ENCODE measurements at places on chromosomes 5 and 9. TPM values are rescaled to one million over a fixed set of nuclear protein-coding genes. Genes with fewer than 3 reads are reported as not detected.
A peak's percentile ranks its signal among the peaks of the same experiment; 100 is the strongest.

The ABCA1 gene
- total RNA-seq: 11.4 TPM

- DNase-seq: no peak
These were observed 6.5 kb downstream of the TLE1 start for GRCh38 chr9:81682797-81683196.

The ARL10 gene
- 4.1 TPM for total RNA-seq

GRCh38 chr5:178851951-178852350, 7.8 kb upstream of the ZNF354B start:
- DNase-seq: no peak

The SMAD5 gene
- total RNA-seq: 11.8 TPM

GRCh38 chr9:106405871-106406435, 457.0 kb upstream of the ZNF462 start:
- DNase-seq: no peak

- DNase-seq: no peak
These were observed 179.9 kb downstream of the GLIS3 start for GRCh38 chr9:4119778-4120554.

DNA sequence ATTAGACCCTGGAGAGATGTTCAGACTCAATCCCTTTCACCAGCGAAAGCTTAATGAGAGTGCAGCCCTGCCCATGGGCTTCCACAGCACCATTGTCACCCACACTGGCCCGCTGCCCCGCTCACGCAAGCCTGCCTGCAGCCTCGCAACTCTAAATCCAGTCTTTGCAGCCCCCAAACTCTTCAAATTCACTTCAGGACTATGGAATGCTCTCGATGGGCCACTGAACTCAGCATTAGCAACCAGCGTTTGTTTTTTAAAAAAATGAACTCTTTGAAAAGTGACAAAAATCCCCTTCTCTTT, 17.1 kb downstream of the DCANP1 start:
- DNase-seq: no peak

DNA sequence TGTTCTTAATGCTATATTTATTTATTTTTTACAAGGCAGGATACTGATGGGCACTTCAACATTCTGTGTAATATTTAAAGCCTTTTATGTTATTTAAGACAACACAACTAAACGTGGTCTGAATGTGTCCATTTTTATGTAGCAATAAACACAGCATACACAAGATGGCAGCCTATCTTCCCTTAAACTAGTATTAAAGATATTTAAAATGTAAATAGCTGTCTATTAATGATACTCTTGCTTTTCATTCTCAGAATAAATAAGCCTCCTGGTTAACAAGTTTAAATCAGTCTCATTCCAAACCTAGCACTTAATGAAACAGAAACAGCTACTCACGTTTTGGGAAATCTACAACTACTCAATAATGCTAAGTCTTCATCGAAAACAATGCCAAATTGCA, 315.7 kb downstream of the MCTP1 start:
- no peak for DNase-seq

DNA sequence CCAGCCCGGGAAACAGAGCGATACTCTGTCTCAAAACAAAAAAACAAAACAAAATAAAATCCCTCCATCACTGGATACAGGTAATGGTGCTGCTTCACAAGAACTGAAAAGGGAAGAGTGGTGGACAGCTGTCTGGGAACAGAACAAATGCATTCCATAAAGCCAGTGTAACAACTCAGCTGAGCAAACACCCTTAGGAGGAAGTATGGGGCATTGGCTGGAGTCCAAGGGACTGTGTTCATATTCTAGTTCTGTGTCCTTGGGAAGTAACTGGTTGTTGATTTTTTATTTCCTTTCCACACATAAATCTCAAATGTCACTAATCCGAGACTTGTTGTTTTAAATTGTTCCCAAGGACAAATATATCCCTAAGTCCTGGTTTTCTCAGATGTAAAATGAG, 38.3 kb downstream of the HTR1A start:
- no peak for DNase-seq

- DNase-seq: no peak
These were observed 5.9 kb upstream of the FRMD3 start for GRCh38 chr9:83544002-83544698.

The CDX1 gene
- not detected for total RNA-seq

DNA sequence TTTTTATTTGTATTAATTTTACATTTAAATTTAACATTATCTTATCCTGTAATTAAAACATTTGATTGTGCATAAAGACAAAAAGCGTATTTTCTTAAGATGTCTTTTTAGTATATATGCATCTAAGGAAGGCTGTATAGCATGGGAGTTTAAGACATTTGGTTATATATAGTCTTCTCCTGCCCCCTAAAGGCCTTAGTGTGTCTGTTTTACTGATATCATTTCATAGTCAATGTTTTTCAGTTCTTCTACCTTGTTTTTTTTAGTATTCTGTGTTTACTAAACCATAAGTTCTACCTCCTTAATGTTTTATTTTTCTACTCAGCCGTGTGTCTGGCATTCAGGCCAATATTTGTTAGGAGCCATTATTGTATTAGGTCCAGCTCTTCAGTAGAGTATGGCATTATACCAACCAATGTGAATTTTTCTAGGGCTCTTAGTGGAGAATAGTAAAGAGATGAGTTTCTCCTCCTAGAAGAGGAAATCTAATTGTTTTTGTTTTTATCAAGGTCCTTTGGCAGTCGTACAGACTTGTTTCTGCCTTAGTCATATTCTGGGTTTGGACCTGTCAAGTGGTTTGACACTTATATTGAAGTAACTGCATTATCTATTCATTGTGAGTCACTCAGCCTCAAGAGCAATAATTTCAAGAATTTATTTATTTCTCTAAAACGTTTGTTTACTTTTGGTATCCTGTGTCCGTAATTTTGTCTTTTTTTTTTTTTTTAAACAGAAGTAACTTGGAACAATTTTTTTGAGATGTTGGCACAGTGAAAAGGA, 74.8 kb downstream of the SLF1 start:
- peak; percentile 69 for DNase-seq

DNA sequence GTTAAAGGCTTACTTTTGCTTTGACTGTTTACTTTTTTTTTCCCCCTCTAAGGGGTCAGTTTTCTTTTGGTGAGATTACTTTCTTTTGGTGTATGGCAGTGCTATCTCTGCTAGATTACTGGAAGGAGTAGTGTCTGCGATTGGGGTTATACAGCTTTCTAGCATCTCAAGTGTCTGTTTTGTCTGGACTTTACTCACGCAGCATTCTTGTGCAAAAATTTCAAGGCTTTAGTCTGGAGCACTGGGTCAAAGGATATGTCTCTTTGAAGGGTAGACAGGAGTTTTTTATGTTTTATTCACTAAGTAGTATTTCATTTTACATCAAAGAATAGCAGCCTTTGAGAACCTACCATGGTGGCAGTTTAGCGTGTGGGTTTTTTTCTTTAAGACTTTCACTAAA, 52.6 kb downstream of the NDUFS4 start:
- DNase-seq: no peak
